Left kidney (tissue), 8 donors: ENCODE measurements at places on chromosomes 4 and X. TPM values are rescaled to one million over a fixed set of nuclear protein-coding genes. Genes with fewer than 3 reads are reported as not detected.

Gene HTRA3
- 7.2 TPM for polyA plus RNA-seq

Gene UGT8
- 60.2 TPM for polyA plus RNA-seq

Gene KIF4A
- polyA plus RNA-seq, result 26.0 TPM

Gene DOK7
- 1.5 TPM for polyA plus RNA-seq

Gene FRG1
- polyA plus RNA-seq, result 66.7 TPM

Gene PGAM4
- polyA plus RNA-seq, result 0.52 TPM

Gene BEND2
- 0.10 TPM for polyA plus RNA-seq

Gene COL4A6
- polyA plus RNA-seq, result 16.0 TPM

Gene ATP1B4
- 0.05 TPM for polyA plus RNA-seq

Gene F8
- polyA plus RNA-seq, result 13.0 TPM

Gene FAM184B
- polyA plus RNA-seq, result 0.85 TPM

Gene RAB33A
- polyA plus RNA-seq, result 0.52 TPM

Gene PIM2
- 6.6 TPM for polyA plus RNA-seq

Gene SH2D1A
- 0.22 TPM for polyA plus RNA-seq

Gene SRPK3
- 0.73 TPM for polyA plus RNA-seq

Gene CRMP1
- polyA plus RNA-seq, result 69.3 TPM

Gene CAMK2D
- 89.0 TPM for polyA plus RNA-seq

Gene XK
- polyA plus RNA-seq, result 1.1 TPM

Gene CFAP99
- polyA plus RNA-seq, result 0.80 TPM

Gene MAGEB17
- polyA plus RNA-seq, result 0.22 TPM

Gene AREG
- 0.25 TPM for polyA plus RNA-seq

Gene MGARP
- 0.38 TPM for polyA plus RNA-seq

Gene RAB40A
- polyA plus RNA-seq, result 5.5 TPM

Gene GYPA
- polyA plus RNA-seq, result 2.7 TPM

Gene CT45A10
- polyA plus RNA-seq, result not detected

Gene ATOH1
- not detected for polyA plus RNA-seq

Gene NAP1L2
- 2.8 TPM for polyA plus RNA-seq

Gene PAGE2B
- 0.32 TPM for polyA plus RNA-seq
